ENCODE measurements at places on chromosomes 5 and 9.

DNA sequence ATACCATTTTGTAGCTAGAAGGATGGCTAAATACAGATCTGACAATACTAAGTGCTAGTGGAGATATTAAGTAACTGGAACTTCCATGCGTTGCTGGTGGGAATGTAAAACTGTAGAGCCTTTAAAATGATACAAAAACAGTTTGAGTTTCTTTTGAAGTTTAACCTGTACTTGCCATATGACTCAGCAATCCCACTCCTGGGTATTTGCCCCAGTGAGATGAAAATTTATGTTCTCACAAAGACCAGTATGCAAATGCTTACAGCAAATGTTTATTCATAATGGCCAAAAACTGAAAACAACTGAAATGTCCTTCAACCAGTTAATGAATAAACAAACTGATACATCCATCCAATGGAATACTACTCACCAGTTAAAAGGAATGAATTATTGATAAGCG lies 137.3 kb downstream of the SLC12A2 start:
- no peak for DNase-seq

- no peak for DNase-seq
These were observed 19.2 kb downstream of the BHMT start for GRCh38 chr5:79130781-79131180.

- DNase-seq = no peak
These were observed 13.9 kb downstream of the QSOX2 start for GRCh38 chr9:136231478-136232297.

- DNase-seq = peak; percentile 24
These were observed 60.6 kb downstream of the DRD1 start for GRCh38 chr5:175383350-175383749.

All from NCI-H69 (cell line).